ENCODE measurements at places on chromosomes 1 and 21. TPM values are rescaled to one million over a fixed set of nuclear protein-coding genes. Genes with fewer than 3 reads are reported as not detected.

The MATN1 gene
- polyA plus RNA-seq: 0.21 TPM

The SPRR2D gene
- not detected for polyA plus RNA-seq

The E2F2 gene
- polyA plus RNA-seq: 0.22 TPM

The FAM177B gene
- 0.67 TPM for polyA plus RNA-seq

The ANKRD45 gene
- polyA plus RNA-seq: 0.13 TPM

The TNFRSF9 gene
- polyA plus RNA-seq: 0.22 TPM

The TPTE gene
- not detected for polyA plus RNA-seq

The PIAS3 gene
- 21.7 TPM for polyA plus RNA-seq

The C1orf116 gene
- 5.6 TPM for polyA plus RNA-seq

The SH2D5 gene
- polyA plus RNA-seq: 0.39 TPM

The NUP210L gene
- polyA plus RNA-seq: 0.02 TPM

The GPATCH4 gene
- polyA plus RNA-seq: 29.1 TPM

Measured in adipose tissue (tissue), 3 donors.